ENCODE measurements at places on chromosomes 7 and 10.

DNA sequence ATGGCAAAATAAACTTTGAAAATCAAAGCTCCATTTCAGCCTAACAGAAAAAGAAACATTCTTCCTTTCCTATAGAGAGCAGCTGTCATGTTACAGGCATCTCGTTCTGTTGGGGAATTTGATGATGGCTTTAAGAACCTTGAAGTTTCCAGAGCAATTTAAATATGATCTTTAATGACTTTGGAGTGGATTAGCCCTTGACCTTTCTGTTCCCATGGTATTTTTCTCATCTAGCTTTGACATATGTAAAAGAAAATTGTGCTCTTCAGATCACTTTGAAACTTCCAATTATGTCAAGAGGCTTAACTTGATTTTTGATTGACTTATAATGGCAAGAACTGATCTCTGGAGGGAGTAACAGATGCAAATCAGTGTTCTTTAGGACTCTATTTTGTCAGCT is 157.6 kb upstream of the SEMA3E start:
- DNase-seq: no peak

GRCh38 chr10:93173967-93174845 is 100.5 kb downstream of the CYP26A1 start:
- no peak for DNase-seq

GRCh38 chr7:38276096-38276877 is 2.9 kb upstream of the TARP start:
- DNase-seq: no peak

DNA sequence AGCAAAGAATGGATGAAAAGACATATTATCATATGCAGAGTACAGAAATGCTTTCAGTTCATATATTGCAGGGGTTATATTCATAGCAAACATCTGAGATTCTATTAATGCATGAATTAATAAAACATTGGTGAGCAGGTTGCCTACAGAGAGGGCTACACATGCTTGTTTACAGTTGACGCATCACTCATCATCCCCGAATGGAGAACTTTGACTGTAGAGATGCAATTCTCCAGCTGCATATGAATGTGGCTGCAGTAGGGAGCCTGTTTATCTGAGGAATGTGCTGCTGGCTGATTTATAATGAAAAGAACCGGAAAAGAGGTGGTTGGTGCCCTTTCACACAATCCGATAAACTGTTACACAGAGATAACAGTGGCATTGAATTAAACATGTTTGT is 116.5 kb downstream of the GRM3 start:
- DNase-seq: no peak

DNA sequence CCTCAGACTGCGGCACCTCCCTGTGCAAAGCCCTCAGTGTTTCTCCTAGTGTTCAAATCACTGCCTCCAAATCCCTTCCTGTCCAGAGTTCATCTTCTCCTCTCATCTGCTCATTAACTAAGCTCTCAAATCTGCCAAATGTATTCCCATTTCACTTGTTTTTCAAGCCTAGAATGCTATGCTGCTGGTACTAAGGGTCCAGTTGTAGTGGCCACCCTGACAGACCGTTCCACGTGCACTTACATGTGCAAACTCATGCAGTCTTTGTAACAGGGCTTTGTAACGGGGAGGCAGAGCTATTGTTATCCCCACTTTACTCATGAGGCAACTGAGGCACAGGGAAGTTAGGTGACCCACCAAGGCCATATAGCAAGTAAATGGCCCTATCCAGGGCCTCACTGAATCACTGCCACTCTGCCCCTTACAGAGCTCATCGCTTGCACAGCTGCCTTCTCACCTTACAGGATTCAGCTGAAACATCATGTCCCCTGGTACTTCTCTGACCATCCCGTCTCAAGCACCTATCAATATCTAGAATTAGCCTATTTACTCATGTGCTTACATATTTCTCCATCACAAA is 153.0 kb upstream of the PDE1C start:
- DNase-seq: no peak

GRCh38 chr10:57338823-57339558 is 928.7 kb downstream of the IPMK start:
- DNase-seq: no peak

DNA sequence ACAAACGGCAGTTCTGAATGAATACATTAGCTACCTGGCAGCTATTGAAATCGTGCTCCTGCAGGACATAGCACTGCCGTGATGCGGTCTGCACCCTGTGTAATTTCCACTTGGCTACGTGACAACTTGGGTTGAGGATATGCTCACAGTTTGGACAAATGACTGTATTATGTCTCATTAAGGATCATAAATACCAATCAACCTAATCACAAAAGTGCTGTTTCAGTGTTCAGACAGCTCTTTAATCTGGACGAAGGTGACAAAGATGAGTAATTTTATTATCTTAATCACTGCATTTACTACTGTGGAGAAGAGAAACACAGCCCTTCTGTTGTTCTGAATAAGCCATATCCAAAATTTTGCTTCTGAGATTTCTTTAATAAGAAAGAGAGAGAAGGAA is 210.8 kb upstream of the PFKP start:
- no peak for DNase-seq

DNA sequence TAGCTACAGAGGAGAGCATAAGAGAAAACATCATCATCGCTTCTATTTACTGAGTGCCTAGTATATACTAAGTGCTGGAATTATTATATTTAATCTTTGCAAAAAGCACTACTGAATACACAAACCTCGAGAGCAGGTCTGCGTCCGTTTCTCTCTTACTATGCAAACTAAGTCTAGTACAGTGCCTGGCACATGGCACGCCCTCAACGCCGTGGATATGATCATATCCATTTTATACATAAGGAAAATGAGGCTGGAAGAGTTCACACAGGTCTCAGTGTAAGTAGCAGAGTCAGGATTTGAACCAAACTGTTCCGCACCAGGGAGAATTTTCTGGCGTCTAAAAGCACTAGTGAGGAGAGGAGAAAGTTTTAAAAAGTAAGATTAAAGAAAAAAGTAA is 17.6 kb downstream of the MXI1 start:
- no peak for DNase-seq

DNA sequence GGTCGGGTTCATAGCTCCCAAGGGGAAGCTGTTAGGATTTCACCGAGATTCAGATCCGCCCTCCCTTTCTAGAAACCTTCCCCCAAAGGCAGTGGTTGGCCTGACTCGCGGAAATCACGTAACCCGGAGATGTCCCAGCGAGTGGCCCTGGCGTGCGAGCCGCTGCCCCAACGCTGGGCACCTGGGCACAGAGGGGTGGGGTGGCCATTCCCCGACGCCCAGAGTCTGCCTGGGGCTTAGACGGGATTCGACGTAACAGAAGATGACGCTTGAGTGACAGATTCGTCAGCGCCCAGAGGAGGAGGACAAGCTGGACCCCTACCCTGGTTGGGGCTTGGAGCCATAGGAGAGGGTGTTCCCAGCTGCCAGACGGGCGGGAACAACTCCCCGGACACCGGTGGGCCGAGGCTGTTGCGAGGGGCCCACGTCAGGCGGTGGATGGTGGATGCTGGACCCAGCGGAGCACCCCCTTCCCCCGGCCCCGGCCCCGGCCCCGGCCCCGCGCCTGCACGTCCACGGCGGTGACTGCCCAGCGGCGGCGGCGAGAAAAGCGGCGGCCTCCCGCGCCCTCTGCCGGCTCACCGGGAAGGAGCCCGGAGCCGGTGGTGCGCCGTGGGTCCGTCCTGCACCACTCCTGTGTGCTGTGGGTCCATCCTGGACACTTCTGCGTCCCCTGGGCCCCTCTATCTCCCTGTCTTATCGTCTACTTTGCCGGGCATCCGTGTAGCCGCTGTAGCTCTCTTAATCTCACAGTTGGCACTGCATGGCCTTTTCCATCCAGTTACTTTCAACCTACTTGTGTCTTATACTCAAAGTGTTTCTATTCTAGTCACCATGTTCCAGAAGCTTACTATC is 35.4 kb upstream of the KNDC1 start:
- no peak for DNase-seq

DNA sequence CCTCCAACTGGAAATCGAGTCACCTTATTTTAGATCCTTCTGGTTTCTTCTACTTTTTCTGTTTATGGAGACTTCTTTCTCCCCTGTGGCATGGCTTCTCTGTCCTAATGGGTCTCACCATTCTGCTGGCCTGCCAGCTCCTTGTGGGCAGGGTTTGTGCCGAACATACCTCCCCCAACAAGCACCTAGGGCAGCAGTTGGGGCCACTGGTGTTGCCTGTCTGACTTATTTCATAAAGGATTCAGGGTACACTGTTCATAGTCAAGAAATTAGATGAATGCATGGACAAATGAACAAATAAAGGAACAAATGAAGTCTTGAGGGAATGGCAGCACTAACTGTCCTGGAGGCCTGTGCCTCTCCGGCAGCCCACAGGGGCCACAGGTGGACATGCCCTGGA is 55.6 kb upstream of the DOCK1 start:
- DNase-seq: no peak

DNA sequence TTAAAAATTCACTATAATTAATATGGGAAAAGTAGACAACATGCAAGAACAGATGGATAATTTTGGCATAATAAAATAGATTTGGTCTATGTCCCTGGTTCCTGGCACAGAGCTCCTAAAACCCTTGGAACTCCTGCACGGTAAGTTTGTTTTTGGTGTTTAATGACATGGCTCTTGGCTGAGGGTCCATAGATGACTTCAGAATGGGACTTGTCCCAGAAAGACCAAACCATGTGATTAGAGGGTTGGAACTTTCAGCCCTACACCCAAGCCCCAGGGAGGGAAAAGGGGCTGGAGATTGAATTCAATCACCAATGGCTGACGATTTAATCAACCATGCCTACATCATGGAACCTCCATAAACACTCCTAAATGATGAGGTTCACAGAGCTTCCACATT is 12.6 kb upstream of the GSDME start:
- no peak for DNase-seq

GRCh38 chr10:28849821-28850220 is 172.5 kb downstream of the BAMBI start:
- no peak for DNase-seq

- peak; percentile 97 for DNase-seq
Measured at GRCh38 chr10:62048919-62049623, 147.6 kb downstream of the ARID5B start.

DNA sequence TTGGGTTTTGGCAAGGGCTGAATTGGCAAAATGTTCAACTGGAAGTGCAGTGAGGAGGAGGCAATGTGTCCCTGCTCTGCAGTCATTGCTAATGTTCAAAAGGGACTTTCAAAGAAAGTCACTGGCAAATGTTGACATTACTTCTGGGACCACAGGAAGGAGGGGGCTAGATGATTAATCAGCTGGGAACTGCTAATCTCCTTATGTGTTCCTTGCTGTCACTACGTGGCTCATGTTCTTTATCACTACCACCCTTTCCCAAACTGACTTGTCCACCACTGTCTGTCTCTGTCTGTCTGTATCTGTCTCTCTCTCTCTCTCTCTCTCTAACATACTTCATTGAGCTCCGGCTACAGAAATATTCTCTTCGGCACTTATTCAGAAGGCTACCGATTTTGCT is 86.9 kb upstream of the MTPN start:
- no peak for DNase-seq

- DNase-seq: no peak
Measured at GRCh38 chr10:3805791-3806461, 20.9 kb upstream of the KLF6 start.

GRCh38 chr10:73639286-73639685 is 2.0 kb downstream of the MYOZ1 start:
- DNase-seq: no peak

DNA sequence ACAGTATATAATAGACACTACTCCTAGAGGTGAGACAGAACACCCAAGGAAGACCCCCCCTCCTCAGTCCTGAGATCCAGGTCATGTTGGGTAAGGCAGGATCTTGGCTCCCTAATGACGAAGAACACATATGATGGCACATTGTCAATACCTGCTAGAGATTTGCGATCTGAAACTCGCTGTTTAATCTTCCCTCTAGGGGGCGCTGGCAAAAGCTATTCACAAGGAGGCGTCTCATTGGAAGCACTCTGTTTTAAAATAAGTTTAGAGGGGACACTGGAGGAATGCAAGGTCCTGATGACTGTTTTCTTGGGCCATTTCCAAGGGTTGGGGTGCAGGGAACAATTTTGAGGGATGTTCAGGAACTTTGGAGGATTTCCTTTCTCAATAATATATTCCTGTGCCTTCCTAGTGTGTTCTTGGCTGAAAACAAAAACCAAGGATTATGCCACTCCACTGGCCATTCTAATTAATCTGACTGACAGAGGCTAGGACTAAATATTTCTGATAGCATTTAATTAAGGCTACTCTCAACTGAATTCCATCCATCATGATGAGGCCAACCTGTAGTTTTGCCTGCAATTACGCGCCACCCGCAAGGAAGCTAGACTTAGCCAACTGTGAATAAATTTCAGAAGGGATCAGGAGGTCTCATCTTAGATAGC is 1013.8 kb upstream of the MBL2 start:
- no peak for DNase-seq

- no peak for DNase-seq
Measured at GRCh38 chr10:131928248-131929095, 27.7 kb downstream of the PPP2R2D start.

DNA sequence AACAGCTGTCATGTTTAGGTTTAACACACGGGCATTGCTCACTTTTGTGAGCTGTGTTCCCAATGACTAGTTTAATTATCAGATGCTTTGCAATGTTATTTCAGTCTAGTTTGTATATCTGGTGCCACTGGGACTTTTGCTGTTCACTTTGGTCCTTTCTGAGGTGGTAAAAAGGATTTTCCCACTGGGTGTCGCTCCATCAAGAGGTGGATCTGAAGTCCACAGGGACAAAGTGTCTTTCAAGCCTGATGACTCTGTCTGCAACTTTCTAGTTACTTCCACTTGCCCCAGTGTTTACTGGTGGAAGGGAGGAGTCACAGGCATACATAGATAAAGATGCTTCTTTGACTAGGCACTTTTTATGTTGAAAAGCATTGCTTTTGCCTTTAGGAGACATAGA is 242.2 kb downstream of the HGF start:
- no peak for DNase-seq

- no peak for DNase-seq
Measured at GRCh38 chr10:123857616-123858015, 34.0 kb downstream of the CPXM2 start.

GRCh38 chr7:82699773-82700186 is 256.2 kb upstream of the CACNA2D1 start:
- peak; percentile 11 for DNase-seq

GRCh38 chr10:127090138-127090537 is 106.3 kb downstream of the INSYN2A start:
- no peak for DNase-seq

GRCh38 chr10:9656996-9657395 is 1360.7 kb upstream of the CELF2 start:
- no peak for DNase-seq

DNA sequence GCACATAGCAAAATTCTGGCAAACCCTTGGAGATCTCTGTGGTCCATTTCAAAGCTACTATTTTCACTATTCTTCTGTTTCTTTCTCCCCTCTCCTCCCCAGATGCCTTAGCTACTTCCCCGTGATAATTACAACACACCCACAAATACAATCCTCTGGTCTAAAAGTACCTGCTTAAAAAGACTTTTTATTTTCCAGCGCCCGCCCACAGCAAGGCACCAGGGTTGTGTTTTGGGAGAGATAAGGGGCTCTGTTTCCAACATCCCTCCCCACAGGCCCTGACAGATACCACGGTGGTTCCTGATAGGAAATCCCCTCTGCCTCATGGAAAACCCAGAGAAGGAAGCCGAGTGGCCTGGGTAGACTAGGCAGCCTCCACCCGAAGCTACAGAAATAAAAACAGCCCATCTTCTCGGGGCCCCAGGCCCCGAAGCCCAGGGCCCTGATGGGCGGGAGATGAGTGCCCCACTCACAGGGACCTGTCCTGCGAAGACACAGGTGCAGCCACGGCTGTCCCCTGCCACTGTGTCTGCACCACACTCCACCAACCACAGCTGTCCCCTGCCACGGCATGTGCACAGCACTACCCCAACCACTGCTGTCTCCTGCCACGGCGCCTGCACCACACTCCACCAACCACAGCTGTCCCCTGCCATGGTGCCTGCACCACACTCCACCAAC is 19.7 kb downstream of the CALML5 start:
- DNase-seq: no peak

Data from AG09319 (cell line).